ENCODE measurements at places on chromosomes 2 and 18. TPM values are rescaled to one million over a fixed set of nuclear protein-coding genes. Genes with fewer than 3 reads are reported as not detected.

The ALPI gene
- not detected for total RNA-seq

The NTSR2 gene
- not detected for total RNA-seq

The PLCD4 gene
- total RNA-seq, result 0.25 TPM

The DSC3 gene
- total RNA-seq, result not detected

GRCh38 chr18:57759650-57760049 is 43.5 kb downstream of the ATP8B1 start:
- H3K4me1 ChIP-seq, result no peaks in the 10 kb centered on the region
- H3K4me3 ChIP-seq, result no peak overlapping the region
- no peaks in the 10 kb centered on the region for H3K36me3 ChIP-seq
- H3K27ac ChIP-seq, result no peak overlapping the region
- H3K27me3 ChIP-seq, result no peaks in the 10 kb centered on the region
- no peak for DNase-seq

DNA sequence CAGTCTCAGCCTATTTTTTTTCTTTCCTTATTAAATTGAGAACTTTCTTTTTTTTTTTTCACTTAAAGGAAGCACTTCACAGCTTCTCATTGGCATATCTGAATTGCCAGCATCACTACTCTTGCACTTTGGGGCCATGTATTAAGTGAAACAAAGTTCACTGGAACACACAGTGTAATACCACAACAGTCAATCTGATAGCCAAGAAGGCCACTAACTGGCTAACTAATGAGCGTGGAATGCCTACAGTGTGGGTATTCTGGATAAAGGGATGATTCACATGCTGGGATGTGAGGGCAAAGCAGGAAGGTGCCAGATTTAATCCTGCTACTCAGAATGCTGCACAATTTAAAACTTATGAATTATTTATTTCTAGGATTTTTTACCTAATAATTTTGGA is 11.7 kb upstream of the C18orf63 start:
- H3K27ac ChIP-seq, result no peak overlapping the region
- H3K36me3 ChIP-seq, result no peaks in the 10 kb centered on the region
- H3K4me1 ChIP-seq, result no peaks in the 10 kb centered on the region
- H3K4me3 ChIP-seq, result no peak overlapping the region
- peaks cover 4% of the 10 kb centered on the region for H3K27me3 ChIP-seq

- H3K36me3 ChIP-seq, result no peaks in the 10 kb centered on the region
- H3K4me3 ChIP-seq, result no peak overlapping the region
- H3K4me1 ChIP-seq, result no peaks in the 10 kb centered on the region
- H3K27ac ChIP-seq, result no peak overlapping the region
- H3K27me3 ChIP-seq, result peaks cover 23% of the 10 kb centered on the region
Observed at GRCh38 chr2:60534892-60535684, 18.4 kb downstream of the BCL11A start.

DNA sequence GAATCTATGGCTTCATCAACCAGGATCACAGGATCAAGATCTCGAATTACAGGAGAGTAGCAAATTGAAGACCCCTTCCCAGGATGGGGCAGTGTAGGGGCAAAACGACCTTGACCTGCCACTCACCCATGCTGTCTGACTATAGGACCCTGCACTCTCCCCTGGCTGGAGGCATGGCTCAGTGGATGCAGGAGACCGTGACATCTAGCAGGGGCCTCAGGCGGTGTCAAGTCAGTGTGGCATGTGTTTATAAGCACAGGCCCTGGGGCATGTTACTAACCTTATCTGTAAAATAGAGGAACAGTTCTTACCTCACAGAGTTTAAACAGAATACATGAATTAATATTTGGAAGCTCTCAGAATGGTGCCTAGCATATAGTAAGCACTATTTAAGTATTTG is 3.5 kb downstream of the HAAO start:
- H3K4me1 ChIP-seq, result peaks cover 22% of the 10 kb centered on the region
- no peak for DNase-seq
- H3K27ac ChIP-seq, result no peak overlapping the region
- H3K4me3 ChIP-seq, result no peak overlapping the region

DNA sequence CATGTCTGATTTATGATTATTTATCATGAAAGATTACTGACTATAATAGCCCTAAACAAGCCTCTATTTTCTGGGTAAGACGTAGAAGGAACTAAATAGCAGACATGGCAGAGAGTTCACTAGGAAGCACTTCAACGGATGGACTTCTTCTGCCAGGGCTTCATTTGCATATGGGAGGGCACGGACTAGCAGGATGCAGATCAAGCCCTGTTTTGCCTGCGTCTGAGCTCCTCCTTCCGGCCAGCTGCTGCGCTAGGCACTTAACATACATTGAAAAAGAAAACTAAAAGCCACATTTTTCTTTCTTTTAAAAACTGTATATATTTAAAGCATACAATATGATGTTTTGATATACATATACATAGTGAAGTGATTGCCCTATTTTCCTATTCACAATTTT is 340.0 kb upstream of the MEX3C start:
- no peak for DNase-seq
- no peaks in the 10 kb centered on the region for H3K27me3 ChIP-seq
- H3K4me3 ChIP-seq, result no peak overlapping the region

DNA sequence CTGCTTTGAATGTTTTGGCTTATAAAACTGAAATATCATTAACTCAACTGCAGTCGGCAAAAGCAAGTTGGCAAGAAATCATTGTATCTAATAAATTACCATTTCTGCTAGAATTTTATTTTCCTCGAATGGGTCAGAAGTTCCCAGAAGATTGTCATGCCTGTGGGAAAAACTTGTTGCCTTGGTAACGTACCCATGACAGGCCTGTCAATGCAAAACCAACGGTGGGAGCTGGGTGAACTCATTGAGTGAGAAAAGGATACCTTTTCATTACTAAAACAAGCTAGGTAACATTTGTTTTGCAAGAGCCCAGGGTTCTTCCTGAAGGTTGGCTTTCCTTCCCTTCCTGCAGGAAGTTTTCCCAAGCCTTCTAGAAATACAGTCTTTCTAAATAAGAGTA is 9.5 kb downstream of the PLB1 start:
- no peak overlapping the region for H3K27ac ChIP-seq
- no peaks in the 10 kb centered on the region for H3K36me3 ChIP-seq
- DNase-seq, result no peak
- H3K4me1 ChIP-seq, result peaks cover 4% of the 10 kb centered on the region
- H3K4me3 ChIP-seq, result no peak overlapping the region
- H3K27me3 ChIP-seq, result no peaks in the 10 kb centered on the region

All from CD4-positive, alpha-beta T cell (primary cell).